ACHN (cell line): ENCODE measurements at places on chromosomes 5 and 9.

GRCh38 chr9:115204904-115205453, 87.0 kb upstream of the TNC start:
- peak; percentile 40 for DNase-seq

DNA sequence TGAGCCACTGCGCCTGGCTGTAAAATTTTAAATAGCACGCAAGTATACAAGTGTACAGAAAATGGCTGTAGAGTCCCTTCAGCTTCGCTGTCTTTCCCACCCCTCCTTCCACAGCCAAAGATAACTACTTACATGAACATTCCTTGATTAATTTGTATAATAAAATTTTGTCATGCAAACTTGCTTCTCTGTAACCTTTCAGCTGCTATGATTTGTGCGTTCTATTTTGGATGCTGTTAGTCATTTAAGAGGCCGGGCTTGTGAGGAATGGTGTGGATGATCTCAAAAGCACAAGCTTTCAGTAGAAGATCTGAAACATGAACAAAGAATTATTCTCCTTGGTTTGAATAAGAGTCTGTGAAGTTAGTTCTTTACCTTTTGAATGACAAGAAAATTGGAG, 115.0 kb upstream of the TLE1 start:
- no peak for DNase-seq

DNA sequence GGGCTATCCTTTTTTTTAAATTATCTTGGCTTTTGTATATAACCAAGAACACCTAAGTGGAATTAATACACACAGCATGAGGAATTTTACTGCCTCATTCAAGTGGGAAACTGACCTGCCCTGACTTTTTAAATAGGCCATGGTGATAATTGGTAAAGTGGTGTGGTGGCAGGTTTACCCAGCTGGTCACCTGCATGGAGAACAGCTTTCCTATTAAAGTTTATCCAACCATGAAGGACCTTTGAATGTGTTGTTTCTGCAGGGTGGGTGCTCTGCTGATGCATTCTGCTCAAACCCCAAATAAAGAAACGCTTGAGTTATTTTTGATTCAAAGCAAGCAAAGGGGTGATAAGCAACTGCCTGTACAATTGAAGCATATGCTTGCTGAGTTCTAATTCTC, 261.0 kb upstream of the GRIN3A start:
- no peak for DNase-seq

DNA sequence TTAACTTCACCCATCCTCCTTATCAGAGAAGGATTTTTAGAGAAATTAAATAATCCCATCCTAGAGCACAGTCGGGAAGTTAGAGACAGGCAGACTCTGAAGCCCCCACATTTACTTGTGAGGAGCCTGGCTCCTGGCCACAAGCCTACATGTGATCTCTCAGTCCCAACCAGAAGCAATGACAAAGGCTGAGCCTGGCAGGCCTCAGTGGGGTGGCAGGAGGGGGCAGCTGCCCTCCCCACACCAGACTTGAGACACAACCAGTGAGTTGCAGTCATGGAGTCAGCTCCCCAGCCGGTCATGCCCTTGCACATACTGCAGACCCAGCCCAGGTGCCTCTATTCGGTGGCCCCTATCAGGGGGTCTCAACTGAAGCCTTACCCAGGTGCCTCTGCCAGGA, 11.0 kb downstream of the NAIF1 start:
- no peak for DNase-seq

- DNase-seq = no peak
Measured at GRCh38 chr9:86794391-86795046, 152.8 kb downstream of the GAS1 start.

DNA sequence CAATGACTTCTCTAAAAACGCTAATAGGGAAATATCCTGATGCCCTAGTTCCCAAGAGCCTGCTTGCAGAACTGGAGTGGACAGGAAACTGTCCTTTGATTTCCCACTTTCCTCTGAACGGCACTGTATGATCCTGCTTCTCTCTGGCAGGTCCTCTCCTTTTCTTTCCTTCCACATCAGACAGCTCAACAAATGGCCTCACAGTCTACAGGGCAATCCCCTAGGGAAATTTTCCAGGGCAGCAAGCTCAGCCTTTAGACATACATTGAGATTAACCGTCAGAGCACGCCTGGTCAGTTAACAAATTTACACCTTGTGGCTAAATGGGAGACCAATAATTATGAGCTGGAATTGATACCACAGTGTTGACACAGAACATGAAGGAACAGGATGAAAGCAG, 164.9 kb downstream of the SLC24A2 start:
- no peak for DNase-seq

DNA sequence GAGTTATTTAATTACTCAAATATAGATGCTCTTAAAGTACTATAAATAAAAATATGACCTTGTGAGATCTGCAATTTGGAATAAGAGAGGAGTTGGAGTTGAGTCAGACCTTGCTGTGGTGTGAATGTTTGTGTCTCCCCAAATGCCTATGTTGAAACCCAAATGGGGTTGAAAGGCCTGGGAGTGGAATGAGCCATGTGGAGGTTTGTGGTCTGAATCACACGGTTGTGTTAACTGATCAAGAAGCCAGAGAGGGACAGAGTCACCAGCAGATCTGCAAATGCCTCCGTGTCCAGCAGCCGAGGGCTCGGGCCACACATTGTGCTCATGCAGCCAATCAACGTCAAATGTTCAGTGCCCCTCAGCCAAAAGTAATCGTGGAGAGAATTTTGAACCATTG, 404.4 kb downstream of the ICE1 start:
- no peak for DNase-seq

GRCh38 chr5:16619136-16619535, 2.3 kb upstream of the RETREG1 start:
- peak; percentile 20 for DNase-seq

DNA sequence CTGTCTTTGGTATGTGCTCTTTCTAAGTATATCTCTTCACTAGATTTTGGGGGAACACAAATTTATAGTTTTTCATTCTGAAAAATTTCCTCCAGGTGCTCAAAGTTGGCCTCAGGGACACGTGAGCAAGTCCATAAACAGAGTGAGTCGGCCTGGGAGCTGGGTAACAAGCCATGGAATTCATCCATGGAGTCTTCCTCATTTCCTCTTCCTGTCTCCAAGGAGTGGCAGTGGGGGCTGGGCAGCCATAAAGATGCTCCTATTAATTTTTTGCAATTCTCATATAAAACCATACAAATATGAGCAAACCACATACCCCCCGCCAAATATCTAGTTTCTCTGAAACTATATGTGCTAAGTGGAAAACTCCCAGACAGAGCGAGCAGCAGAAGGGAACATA, 136.6 kb upstream of the OTULINL start:
- no peak for DNase-seq

DNA sequence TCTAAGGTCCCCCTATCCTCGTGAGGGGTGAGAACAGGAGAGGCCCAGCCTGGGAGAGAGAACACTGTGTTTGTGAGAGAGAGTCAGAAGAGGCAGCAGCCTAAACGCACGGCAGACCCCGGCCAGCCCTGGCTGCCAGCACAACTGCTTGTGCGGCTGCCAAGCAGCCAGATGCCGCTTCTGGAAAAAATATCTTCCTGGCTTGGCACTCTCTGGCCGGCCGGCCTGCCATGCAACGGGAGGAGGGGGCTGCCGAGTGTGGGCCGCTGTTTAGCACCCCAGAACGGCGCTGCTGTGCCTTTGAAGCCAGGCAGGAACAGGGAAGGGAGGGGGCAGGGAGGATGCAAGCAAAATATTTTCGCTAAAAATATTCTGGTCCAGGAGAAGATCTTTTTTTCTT, 105.0 kb downstream of the FGF18 start:
- no peak for DNase-seq

- DNase-seq = peak; percentile 38
Measured at GRCh38 chr5:161966564-161966963, 101.0 kb upstream of the GABRG2 start.

DNA sequence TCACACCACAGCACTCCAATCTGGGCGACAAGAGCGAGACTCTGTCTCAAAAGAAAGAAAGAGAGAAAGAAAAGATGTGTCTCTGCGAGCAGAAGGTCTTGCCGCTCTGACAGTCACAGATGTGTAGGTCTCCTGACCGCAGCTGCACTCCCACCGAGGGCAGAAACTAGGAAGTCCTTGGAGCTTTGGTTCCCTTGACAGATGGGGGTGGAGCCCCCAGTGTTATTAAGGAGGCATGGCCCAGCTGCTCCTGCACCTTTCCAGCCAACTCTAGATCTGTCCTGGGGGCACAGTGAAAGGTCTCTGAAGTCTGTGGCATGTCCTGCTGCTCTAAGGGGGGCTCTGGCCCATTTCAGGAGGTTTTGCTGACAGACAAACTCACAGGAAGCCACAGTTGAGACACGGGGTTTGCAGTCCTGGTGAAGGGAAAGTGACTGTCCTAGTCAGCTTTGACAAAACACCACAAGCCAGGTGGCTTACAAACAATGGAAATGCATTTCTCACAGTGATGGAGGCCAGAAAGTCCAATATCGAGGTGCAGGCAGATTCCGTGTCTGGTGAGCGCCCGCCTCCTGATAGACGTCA, 9.0 kb upstream of the DIPK1B start:
- DNase-seq = no peak

- DNase-seq = peak; percentile 75
Measured at GRCh38 chr5:17189381-17190036, 27.9 kb upstream of the BASP1 start.

GRCh38 chr9:77731930-77732329, 83.8 kb upstream of the GNA14 start:
- no peak for DNase-seq
